Testis (tissue), 5 donors: ENCODE measurements at places on chromosomes 11 and 22. TPM values are rescaled to one million over a fixed set of nuclear protein-coding genes. Genes with fewer than 3 reads are reported as not detected.

- H3K27me3 ChIP-seq: no peaks in the 10 kb centered on the region
- H3K36me3 ChIP-seq: no peaks in the 10 kb centered on the region
- H3K27ac ChIP-seq: no peak overlapping the region
- DNase-seq: no peak
These were observed 23.0 kb downstream of the MOGAT2 start for GRCh38 chr11:75740681-75741080.

Gene ZFTA
- polyA plus RNA-seq: 12.0 TPM

Gene METTL15
- polyA plus RNA-seq: 8.2 TPM

DNA sequence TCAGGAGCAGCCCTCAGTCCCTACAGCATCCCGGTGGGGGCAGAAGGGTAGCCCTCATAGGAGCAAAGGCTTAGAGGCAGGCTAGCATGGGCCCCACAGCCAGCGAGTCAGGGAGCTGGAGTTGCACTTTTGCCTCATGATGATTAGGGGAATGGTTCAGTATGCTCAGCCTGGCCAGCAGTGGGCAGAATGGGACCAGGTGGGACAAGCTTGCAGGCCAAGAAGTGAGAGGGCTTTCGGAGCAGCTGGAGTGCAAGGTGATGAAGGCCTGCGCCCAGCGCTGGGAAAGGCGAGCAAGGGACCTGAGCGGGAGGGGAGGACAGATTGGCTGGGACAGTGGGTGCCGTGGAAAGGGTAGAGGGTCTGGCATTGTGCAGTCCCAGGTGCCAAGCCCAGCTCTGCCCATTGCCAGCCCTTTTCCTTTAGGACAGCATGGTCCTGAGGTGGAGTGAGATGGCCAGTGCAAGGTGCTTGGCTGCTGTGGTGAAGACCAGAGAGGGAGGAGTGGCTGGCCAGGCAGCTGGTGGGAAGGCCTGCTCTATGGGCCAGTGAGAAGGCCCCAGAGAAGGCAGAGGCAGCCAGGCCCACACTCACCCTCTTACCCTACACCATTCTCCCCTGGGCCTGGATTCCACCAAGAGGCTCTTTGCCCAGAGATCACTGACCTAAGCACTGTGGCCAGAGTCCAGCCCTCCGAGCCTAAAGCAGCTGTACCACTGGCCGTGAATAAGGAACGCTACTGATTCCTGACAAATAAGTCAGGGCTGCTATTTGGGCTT, 47.9 kb upstream of the SUSD2 start:
- H3K4me1 ChIP-seq: peaks cover 11% of the 10 kb centered on the region
- no peaks in the 10 kb centered on the region for H3K36me3 ChIP-seq
- peak; percentile 22 for DNase-seq
- no peak overlapping the region for H3K27ac ChIP-seq
- no peak overlapping the region for H3K4me3 ChIP-seq
- no peaks in the 10 kb centered on the region for H3K27me3 ChIP-seq

Gene OR2AG2
- 0.30 TPM for polyA plus RNA-seq

- no peak overlapping the region for H3K27ac ChIP-seq
- no peaks in the 10 kb centered on the region for H3K27me3 ChIP-seq
- no peak for DNase-seq
- H3K36me3 ChIP-seq: no peaks in the 10 kb centered on the region
- H3K4me1 ChIP-seq: no peaks in the 10 kb centered on the region
These were observed 50.9 kb upstream of the ATXN10 start for GRCh38 chr22:45620706-45621105.

Gene NDUFC2
- 210 TPM for polyA plus RNA-seq

Gene OR2AT4
- polyA plus RNA-seq: 0.04 TPM

Gene SCUBE2
- 10.5 TPM for polyA plus RNA-seq

Gene POU2AF1
- polyA plus RNA-seq: 2.7 TPM

- no peak overlapping the region for H3K4me3 ChIP-seq
- H3K36me3 ChIP-seq: no peaks in the 10 kb centered on the region
- no peak for DNase-seq
- no peaks in the 10 kb centered on the region for H3K27me3 ChIP-seq
- H3K27ac ChIP-seq: no peak overlapping the region
These were observed 22.0 kb upstream of the GRAMD1B start for GRCh38 chr11:123407996-123408597.

DNA sequence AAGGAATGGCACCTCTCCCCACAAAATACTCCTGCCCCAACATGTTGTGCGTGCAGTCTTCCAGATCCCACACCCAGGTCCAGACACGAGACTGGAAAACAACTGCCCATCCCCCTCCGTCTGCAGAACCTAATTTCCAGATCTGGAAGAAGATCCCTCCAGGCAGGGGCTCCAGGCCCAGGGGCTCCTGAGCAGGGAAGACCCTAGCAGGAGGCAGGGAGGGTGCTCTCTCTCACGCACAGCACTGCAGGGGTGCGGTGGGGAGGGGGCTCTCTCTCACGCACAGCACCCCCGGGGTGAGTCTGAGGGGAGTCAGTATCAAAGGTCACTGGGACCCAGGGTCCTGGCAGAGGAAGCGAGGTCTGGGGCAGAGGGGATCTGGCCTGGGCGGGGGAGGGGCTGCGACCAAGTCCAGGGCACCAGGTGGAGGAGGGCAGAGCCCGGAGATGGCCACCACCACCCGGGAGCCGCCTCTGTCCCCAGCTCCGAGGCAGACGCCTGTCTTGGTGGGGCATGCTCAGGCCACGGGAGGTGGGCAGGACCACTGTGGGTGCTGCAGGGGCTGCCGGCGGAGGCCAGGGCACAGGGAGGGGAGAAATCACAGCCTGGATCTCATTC, 1.7 kb downstream of the MLC1 start:
- H3K4me1 ChIP-seq: no peaks in the 10 kb centered on the region
- no peak overlapping the region for H3K27ac ChIP-seq
- H3K27me3 ChIP-seq: no peaks in the 10 kb centered on the region
- H3K4me3 ChIP-seq: no peak overlapping the region

Gene CASP5
- polyA plus RNA-seq: 0.37 TPM

- no peaks in the 10 kb centered on the region for H3K4me1 ChIP-seq
- DNase-seq: no peak
- no peak overlapping the region for H3K27ac ChIP-seq
- H3K4me3 ChIP-seq: no peak overlapping the region
These were observed 53.8 kb downstream of the BUD13 start for GRCh38 chr11:116718955-116719501.

Gene HDHD5
- 34.0 TPM for polyA plus RNA-seq

DNA sequence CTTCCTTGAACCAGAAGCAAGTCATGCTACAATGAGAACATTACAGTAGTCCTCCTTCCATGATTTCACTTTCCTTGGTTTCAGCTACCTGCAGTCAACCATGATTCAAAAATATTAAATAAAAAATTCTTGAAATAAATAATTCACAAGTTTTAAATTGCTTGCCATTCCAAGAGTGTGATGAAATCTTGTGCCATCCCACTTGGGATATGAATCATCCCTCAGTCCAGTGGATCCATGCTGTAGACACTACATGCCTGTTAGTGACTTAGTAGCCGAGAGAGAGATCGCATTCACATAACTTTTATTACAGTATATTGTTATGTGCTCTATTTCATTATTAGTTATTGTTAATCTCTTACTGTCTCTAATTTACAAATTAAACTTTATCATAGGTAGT, 6.0 kb downstream of the HOATZ start:
- DNase-seq: no peak
- no peaks in the 10 kb centered on the region for H3K36me3 ChIP-seq
- no peak overlapping the region for H3K4me3 ChIP-seq
- H3K27ac ChIP-seq: no peak overlapping the region
- H3K27me3 ChIP-seq: no peaks in the 10 kb centered on the region

Gene NUDT8
- 4.0 TPM for polyA plus RNA-seq

Gene HEPHL1
- polyA plus RNA-seq: 0.54 TPM

- no peaks in the 10 kb centered on the region for H3K4me1 ChIP-seq
- H3K36me3 ChIP-seq: no peaks in the 10 kb centered on the region
- H3K27ac ChIP-seq: no peak overlapping the region
These were observed 1062.8 kb downstream of the DLG2 start for GRCh38 chr11:84564180-84564866.

Gene RAG2
- polyA plus RNA-seq: 2.9 TPM

Gene ANO9
- 1.6 TPM for polyA plus RNA-seq

DNA sequence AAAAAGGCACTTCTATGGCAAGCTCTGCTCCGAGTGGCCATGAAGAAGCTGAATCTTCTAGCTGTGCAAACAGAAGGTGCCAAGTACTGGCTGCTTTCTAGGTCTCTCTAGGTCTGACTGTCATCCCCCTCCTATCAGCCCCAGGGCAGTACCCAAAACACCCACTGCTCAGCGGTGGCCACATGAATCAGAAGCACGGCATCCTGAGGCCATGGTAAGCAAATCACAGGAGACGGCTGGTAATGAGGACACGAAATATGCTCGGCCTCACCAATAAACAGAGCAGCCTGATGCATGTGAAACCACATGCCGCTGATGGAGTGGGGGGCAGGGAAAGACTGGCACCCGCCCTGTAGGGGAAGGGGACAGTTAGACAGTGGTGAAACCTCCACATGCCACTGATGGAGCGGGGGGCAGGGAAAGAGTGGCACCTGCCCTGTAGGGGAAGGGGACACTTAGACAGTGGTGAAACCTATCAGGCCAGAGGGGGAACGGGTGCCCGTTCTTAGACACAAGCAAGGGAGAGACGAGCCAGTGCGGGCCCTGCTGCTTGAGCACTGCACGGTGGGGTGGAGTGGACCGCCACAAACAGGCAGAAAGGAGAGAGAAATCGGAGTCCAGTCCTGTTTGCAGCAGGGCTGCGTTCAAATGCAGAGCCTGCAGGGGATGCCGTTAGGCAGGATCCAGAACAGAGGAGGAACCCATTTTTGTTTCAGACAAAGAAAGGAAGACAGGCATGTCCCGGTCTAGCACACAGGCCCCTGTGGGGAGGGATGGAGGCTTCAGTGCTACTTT, 29.9 kb upstream of the MOB2 start:
- H3K27me3 ChIP-seq: no peaks in the 10 kb centered on the region
- H3K27ac ChIP-seq: no peak overlapping the region
- H3K4me3 ChIP-seq: no peak overlapping the region
- peaks cover 35% of the 10 kb centered on the region for H3K4me1 ChIP-seq
- DNase-seq: no peak

DNA sequence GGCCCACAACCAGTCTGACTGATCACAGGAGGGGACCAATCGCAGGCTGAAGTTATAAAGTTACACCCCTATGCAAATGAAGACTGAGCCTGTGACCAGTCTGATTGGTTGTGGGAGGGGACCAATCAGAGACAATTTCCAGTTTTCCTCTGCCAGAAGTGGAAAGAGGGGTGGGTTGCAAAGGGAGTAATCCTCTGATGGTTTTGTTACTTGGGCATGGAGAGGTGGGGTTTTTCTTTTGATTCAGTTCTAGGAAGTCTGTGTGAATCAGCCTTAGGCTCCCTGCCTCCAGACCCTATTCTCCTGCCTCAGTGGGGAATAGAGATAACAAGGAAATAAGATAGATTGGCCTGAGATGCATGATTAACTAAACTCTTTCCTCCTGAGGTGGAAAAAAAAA, 9.9 kb downstream of the OR6M1 start:
- no peaks in the 10 kb centered on the region for H3K27me3 ChIP-seq
- peak; percentile 36 for DNase-seq
- H3K4me3 ChIP-seq: no peak overlapping the region
- H3K27ac ChIP-seq: peak overlapping the region; percentile 44
- no peaks in the 10 kb centered on the region for H3K4me1 ChIP-seq

DNA sequence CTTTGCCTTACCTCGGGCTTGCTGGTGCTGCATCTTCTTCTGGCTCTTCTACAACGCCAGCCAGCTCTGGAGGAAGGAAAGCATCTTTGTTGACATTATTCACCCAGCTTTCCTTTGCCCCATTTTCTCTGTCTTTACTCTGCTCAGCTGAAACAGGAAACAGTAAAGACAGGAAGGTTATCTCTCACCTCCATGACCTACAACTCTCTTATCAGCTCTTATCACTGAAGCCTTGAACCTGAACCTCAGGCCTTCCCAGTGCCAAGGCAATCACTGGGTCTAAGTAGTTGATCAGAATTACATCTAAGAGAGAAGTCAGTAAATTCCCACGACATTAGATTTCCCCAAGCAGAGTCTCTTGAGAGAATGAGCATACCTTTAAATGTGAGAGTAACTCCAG, 59.6 kb upstream of the CCDC89 start:
- no peak overlapping the region for H3K4me3 ChIP-seq
- H3K27me3 ChIP-seq: no peaks in the 10 kb centered on the region
- H3K27ac ChIP-seq: no peak overlapping the region
- DNase-seq: no peak
- H3K36me3 ChIP-seq: no peaks in the 10 kb centered on the region
- H3K4me1 ChIP-seq: peaks cover 3% of the 10 kb centered on the region

DNA sequence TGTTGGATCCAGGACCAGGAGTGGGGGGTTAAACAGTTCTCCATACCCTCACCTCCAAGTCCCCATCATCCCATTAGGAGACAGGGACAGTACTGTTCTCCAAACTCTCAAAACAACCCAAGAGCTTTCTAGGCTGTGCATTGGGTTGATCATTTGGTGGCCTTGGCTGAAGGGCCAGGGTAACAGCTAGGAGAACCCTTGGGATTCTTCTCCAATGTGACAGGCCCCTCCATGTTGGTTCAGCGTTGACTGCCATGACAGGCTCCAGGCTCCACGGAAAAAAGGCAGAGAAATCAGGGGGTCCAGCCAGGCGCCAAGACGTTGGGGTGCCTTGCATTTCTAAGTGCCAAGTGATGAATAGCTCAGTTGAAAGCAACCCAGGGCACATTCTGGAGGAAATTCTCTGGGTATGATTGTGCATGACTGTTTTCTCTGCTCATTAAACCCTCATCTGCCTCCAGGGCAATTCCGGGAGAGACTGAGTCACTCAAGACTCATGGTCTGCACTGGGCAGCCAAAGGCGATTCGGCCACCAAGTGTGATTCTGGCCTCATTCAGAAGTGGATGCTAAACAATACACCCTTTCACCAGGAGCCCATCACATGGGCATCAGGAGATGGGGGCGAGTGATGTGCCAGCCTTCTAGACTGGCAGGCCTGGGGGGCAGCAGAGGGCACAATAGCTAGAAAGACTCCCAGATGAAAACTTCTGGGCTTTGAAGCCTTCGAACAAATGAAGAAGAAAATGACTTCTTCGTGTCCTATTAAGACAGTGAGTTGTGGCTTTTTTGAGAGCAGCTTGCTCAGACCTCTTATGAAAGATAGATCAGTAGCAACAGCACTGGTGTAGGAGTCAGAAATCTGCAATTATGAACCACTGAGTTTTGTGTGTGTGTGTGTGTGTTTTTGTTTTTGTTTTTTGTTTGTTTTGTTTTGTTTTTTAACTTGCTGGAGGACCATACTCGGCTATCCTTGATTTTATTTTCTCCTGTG, 27.7 kb downstream of the CD44 start:
- H3K36me3 ChIP-seq: no peaks in the 10 kb centered on the region
- DNase-seq: no peak
- H3K27me3 ChIP-seq: no peaks in the 10 kb centered on the region
- no peak overlapping the region for H3K27ac ChIP-seq
